ENCODE measurements at places on chromosomes 4 and X.

DNA sequence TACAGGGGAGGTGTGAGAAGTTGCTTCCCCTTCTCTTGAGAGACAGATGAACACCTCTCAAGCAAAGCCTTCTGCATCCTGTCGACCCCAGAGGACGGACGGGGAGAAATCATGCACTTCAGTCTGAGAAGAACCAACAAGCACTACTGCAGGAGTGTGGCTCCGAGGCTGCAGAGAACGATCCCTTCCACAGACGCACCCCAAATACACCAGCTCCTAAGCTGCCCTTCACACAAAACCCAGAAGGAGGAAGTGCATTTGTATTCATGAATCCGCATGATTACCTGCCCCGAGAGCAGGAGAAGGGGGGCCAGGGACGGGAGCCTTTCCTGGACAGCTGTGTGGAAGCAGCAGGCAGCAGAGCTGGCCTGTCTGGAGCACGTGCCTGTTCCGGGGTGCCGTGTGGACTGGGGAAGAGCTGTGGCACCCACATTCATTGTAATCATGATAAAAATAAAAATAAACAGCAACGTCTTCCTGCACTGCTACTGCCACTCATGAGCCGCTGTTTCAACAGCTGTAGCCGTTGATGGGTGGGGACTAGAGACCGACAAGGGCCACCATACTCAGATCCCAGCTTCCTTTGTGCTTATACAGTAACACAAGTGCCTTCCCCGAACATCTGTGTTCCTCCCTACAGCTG, 42.9 kb downstream of the ACSL1 start:
- no peak for DNase-seq

DNA sequence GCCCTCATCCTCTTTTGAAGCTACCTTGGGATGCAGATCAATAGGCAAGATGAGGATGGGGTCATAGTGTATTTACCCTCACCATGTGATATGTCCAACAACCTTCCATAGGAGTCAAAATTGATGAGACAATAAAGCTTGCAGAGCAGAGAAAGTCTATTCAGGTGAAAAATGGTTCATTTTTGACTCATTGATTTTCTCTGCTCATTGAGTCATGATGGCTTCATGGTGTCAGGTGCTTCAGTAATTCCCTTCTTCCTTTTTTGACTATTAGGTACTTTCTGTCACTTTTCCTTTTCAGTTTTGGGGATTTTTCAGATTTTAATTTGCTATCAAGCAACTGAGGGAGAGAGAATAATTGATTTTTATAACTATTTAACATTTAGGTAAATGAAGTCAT, 55.9 kb upstream of the IL2 start:
- no peak for DNase-seq

DNA sequence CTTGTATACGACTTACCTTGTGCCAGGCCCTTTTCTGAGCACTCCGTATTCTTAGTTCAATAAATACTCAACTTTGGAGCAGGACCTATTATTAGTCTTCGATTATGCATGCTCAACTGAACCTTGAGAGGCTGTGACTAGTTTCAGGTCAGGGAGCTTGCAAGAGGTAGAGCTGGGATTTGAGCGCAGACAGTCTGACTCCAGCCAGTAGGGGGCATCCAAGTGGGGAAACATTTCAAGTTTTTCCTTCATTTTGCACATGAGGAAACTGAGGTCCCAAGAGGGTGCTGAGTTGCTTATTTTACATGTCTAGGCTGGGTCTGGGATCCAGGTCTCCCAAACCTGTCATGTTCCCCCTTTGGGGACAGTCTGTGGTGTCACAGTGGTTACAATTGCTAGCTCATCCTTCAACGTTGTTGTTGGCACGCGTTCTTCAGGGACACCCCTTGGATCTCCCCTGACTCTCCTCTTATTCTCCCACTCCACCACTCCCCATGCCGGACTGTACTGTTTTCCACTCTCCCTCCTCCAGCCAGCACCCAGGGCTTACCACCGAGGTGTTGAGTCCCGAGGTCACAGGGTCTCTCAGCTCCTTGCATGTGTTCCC, 6.7 kb upstream of the PRICKLE3 start:
- DNase-seq: no peak

DNA sequence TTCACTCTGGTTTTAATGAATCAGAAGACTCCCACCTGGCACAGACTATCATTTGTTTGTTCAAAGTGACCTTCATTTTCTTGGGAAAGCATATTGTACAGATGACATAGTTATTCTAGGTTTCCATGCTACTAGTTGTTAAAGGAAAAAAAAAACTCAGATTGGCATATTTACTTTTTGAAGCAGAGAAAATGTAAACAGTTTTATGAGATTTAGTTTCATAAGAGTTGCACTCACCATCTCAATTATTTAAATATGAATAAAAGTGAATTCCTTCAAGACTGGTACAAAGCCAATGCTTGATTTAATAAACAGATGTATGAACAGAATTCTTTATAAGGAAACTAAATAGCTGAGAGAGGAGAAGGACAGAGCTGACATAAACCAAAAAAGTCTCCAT, 280.3 kb upstream of the UGT8 start:
- DNase-seq: no peak

GRCh38 chrX:108198420-108198819, 106.8 kb downstream of the ATG4A start:
- no peak for DNase-seq

DNA sequence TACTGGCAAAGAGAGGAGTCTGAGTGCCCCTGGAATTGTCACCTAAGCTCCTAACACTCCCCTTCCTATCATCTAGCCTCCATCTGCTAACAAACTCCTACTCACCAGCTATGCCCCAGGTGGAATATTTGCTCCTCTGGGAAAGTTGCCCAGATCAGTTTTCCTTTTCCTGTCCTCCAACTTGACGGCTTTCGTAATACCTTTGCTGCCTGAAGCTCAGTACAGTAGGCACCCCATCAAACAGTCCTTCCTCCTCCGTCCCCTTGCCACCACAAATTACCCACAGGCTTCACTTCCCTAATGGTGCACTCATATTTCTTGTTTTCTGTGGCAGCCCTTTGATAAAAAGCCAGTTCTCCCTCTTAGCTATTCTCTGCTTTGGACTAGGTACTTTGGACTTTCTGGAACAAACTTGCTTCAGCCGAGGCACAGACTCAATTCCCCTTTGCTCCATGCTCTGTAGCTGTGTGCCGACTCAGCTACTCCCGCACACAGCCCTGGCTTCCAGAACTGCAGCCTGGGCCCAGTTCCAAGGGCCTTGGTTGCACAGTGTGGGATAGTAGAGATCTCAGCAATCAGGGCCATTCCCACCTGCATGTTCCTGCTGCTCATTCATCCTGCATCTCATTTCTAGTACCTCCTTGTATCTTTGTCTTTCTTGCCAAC, 605.1 kb downstream of the BCOR start:
- DNase-seq: no peak

GRCh38 chr4:81355136-81355535, 116.6 kb downstream of the RASGEF1B start:
- DNase-seq: no peak

All from caudate nucleus (tissue), 63 donors.